Midbrain (tissue), 1 donor: ENCODE measurements at places on chromosomes 1 and 21.
A peak's percentile ranks its signal among the peaks of the same experiment; 100 is the strongest.

- no peak for DNase-seq
Observed at GRCh38 chr21:36034211-36034913, 26.0 kb downstream of the SETD4 start.

GRCh38 chr1:207565546-207566468, 69.8 kb downstream of the CR1 start:
- DNase-seq, result peak; percentile 50

DNA sequence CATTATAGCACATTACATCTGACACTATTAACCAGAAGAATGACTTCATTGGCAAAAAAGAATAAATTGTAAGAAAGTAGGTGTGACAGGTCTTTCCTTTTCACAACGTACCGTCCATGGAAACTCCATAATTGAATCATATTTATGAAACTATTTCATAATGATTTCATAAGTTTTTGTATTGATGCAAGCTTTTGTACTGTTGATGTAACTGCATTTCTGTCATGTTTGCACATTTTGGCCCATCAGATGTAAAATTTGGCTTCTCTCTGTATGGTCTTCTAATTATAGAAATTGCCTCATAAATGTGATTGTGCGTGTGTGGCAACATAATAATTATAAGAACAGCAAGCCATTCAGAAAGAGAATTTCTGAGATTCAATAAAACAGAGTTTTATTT, 180.7 kb upstream of the ZNHIT6 start:
- no peak for DNase-seq

GRCh38 chr1:89098857-89099256, 27.1 kb downstream of the GBP2 start:
- no peak for DNase-seq

- DNase-seq, result no peak
Observed at GRCh38 chr1:23421753-23422240, 2.8 kb downstream of the TCEA3 start.

DNA sequence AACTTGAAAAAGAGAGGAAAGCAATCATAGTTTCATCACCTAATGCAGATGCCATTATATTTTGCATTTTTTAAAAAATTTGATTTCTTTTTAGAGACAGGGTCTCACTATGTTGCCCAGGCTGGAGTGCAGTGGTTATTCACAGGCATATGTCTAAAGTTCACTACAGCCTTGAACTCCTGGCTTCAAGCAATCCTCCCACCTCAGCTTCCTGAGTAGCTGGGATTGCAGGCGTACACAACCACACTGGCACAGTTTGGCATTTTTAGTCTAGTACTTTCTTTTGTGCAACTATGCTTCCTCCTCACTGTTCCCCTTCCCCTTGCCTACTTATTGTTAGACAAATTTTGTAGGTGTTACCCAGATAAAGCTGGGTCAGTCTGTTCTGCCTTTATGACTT, 18.0 kb downstream of the RHOU start:
- DNase-seq, result no peak

- DNase-seq, result no peak
Observed at GRCh38 chr1:165456861-165457260, 11.9 kb upstream of the RXRG start.

GRCh38 chr1:225755671-225756319, 21.8 kb upstream of the SRP9 start:
- DNase-seq, result no peak

GRCh38 chr21:16504281-16504680, 774.5 kb downstream of the USP25 start:
- no peak for DNase-seq

GRCh38 chr1:29607236-29607635, 370.9 kb downstream of the PTPRU start:
- DNase-seq, result no peak

GRCh38 chr1:92447033-92447681, 39.6 kb downstream of the GFI1 start:
- no peak for DNase-seq

DNA sequence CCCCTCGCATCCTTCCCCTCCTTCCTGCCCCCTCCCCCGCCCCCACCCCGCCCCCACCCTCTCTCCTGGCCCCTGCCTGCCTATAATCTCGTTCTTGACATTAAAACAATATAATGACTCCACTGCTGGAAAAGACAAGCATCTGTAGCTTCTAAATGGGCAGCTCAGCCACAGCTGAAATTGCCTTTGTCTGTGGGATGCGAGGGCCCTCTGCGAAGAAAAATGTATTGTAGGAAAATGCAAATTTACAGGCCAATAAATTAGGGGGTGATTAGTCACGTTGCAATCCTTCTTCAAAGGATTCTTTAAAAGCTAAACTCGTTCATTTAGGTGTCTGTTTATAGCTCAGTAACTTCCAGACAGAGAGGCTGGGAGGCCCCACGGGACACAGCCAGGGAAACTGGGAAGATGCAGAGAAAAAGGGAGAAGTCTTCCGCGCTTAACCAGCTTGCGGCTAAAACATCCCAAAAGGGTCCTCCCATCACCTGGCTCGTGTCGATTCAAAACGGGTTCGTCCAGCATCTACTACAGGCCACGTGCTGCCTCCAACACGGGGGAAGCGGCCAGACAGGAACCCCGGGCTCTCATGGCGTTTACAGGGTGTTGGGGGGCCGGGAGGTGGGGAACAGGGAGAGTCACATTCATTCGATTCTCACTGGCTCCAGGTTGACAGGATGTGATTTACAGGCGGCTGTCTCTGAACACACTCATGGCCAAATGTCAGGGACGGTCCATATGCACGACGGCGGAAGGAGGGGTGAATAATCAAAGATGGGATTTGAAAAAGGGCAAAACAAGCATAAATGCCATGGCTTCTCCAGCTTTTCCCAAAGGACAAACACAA, 100.5 kb upstream of the ZBTB40 start:
- DNase-seq, result no peak

DNA sequence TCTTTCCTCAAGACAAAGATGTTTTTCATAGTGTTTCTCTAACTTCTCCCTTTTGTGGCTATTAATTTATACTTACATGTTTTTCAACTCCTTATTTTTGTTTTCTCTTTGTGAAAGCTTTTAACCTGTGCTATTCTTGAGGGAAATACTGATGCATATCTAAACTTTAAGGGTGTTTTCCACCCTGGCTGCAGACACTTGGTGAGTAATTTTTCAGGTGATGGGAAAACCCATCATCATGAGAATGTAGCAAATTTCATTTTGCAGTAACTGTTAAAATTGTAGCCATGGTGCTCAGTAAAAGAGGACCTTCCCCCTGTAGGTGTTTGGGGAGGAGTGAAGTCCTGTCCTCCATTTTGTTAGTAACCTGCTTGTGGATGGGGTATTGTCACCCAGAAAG, 124.2 kb downstream of the LIPI start:
- DNase-seq, result no peak

- no peak for DNase-seq
Observed at GRCh38 chr1:193275773-193276172, 89.4 kb upstream of the B3GALT2 start.

DNA sequence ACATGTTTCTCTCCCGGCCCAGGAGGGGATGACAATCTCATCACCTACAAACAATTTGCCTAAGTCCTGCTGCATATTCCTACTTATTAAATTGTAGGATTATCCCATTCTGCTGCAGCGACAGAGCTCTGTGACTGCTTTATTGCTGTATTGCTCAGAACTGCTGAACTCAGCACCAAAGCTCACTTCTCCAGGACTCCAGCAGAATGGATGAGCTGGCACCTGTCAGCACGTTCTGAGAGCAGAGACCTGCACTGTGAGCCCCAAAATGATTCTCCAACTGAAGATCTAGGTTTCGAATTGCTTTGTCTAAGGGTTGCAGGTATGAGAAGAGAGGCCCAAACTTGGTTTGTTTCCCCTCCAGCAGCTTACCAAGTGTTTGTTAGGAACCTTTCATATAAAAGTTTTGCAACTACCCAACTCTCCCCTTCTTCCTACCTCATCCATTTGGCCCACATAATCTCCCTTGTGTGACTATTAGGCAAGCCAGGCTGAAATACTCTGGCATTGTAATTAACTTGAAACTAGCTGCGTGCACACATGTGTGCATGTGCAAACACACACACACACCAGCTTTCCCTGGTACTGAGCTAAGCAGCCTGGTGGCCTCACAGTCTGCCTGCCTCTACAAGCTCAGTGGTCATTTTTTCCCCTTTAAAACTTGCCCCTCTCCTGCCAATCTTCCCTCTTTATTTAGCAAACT, 161.4 kb upstream of the CAMK1G start:
- no peak for DNase-seq

DNA sequence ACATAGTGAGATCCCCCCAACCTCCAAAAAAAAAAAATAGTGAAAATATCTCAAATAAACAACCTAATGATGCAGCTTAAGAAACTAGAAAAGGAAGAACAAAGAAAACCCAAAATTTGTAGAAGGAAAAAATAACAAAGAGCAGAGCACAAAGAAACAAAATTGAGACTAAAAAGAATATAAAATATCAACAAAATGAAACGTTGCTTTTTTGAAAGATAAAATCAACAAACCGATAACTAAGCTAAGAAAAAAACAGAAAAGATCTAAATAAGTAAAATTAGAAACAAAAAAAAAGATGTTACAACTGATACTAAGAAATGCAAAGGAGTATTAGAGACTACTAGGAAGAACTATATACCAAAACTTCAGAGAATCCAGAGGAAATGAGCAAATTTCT, 139.3 kb upstream of the PALMD start:
- no peak for DNase-seq

GRCh38 chr1:31904339-31905092, 33.7 kb downstream of the PTP4A2 start:
- no peak for DNase-seq

DNA sequence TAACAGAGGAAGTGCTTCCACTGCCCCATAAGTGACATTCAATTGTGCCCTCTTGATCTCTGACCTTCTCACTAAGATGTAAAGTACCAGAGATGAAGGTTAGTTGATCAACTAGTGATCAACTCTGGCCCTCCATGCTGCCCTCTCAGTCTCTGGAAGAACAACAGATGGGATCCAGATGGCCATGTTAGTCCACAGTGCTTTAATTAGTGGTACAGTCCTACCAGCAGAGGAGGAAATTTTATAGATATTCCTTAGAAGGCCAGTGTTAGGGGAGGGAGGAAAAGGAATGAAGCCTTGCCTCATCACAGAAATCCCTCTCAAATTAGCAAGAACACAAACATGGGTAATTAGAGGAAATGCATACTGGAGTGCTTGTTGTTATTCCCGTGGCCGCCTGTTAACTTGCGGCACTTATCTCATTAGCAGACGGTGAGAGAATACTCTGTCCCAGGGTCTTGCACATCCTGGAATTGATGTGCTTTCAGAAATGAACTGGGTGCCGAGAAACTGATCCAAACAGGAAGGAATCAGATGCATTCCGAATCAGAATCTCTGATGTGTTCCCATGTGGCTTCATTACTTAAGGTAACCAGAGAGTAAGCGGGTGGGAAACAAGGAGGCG, 91.1 kb upstream of the RGS4 start:
- DNase-seq, result no peak

DNA sequence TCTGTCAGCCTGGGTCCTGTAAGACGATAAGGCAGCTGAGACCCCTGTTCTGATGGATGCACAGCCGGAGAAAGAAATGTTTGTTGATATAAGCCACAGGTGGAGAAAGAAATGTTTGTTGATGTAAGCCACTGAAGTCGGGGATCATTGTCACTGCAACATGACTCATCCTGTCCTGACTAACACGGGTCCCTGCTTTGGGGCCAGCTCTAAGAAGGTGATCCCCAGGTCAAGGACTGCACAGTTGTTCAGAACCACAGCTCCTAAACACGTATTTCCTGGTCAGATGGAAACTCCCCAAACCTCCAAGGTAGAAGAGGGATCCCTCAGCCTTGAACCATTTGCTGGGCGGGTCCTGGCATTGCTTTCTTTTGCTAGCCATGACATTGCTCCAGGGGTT, 86.4 kb upstream of the IGSF21 start:
- no peak for DNase-seq

DNA sequence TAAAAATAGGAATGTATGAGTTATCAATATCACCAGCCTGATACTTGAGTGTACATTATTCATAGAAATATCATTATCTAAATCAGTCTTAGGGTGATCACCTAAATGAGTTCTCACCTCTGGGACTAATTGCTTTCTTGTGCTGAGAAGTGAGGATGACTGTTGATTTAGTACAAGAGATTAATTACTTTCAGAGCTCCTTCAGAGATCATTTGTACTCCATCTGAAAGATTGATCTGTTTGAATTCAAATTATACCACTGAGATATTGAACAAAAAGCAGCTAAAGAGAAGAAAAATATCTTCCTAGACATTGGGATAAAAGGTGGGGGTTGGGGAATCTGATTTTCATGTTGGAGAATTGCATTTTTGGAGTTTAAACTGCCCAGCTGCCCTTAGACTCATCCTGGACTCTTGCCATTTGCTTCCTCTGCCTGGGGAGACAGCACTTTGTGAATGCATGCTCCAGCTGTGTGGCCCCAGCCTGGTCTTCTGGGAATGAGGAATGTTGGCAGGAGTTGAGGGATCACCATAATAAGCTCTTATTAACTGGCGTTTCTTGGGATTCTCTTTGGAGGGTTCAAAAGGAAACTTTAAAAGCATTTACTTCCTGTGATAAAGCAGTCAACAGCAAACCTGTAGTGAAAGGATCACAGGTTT, 19.7 kb upstream of the PGBD2 start:
- no peak for DNase-seq

DNA sequence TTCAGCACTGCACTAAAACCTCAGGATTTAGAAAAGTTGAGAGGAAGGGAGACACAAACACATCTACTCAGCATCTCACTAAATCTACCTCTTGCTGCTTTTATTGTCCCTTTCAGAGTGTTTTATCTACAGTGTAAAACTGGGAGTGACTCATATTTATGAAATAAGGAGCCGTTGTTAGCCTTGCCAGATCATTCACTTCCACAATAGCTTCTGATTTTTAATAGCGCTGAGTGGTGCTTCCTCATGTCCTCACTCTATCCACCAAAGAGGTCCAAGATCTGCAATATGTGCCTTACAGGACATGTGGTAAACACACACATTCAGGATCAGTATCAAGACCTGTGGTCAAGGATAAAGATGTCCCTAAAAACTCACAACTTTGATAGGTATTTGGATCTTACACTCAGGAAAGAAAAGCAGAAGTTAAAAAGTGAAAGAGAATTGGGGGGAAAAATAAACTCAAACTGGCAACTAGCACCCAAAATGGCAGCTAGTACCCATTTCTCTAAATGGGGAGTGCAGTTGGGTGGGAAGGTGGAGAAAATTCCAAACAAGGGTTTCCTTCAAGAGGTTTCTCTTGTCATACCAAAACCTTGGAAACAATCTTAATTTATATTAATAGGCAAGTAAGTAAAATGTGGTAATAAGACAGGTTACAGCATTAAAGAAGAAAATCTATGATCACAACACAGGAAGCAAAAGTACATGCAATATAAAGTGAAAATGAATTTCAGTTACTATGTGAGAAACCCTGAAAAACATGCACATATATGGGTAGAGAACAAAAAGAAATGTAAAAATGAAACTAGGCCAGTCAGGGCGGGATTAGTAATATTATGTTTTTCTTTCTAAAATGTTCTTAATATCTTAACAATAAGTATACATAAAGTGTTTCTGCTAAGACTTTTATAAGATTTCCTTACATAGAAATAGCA, 15.9 kb downstream of the DUSP10 start:
- no peak for DNase-seq
